ENCODE measurements at places on chromosomes 4 and X. TPM values are rescaled to one million over a fixed set of nuclear protein-coding genes. Genes with fewer than 3 reads are reported as not detected.

TMEM31 gene
- total RNA-seq = not detected

ABLIM2 gene
- 0.20 TPM for total RNA-seq

EPHA5 gene
- total RNA-seq = not detected

IL2RG gene
- total RNA-seq = not detected

DGKK gene
- total RNA-seq = 43.2 TPM

PAGE4 gene
- total RNA-seq = 1.1 TPM

MAP3K15 gene
- total RNA-seq = 3.4 TPM

TREX2 gene
- 0.18 TPM for total RNA-seq

DNA sequence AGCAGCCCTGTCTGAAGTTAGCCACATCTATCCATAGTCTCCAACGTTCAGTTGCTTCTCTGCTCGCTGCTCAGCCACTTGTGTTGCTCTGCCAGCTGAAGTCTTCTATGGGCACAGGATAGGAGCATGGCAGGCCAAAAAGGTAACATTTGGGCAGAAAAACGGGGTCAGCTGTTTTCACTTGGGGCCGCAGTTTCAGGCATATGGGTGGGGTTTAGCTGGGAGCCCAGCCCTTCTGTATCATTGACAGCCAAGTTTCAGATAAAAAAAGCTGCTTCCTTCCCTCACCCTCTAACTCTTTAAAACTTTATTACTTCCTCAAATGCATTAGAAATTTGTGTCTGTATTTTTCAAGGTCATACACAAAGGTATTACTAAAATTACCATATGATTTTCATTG is 18.4 kb upstream of the MANBA start:
- no peak for DNase-seq
- no peaks in the 10 kb centered on the region for H3K27me3 ChIP-seq
- H3K4me3 ChIP-seq = peak overlapping the region; percentile 53
- H3K27ac ChIP-seq = peak overlapping the region; percentile 35
- peaks cover 49% of the 10 kb centered on the region for H3K4me1 ChIP-seq

DNA sequence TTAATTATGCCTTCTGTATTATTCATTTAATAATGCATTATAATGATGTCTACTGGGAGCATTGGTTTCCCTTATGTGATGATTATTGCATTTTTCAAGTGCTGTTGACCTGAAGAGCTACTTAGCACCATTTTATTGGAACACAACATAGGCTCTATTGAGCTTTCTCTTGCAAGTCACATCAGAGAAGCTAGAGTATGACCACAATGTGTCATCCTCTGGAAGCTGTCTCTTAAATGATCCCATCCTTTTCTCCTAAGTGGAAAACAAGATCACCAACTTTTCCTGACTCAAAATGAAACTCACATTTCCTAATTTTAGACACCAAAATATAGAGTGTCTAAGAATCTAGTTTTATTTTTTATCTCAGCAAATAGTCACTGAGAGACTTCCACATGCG is 1451.9 kb downstream of the PCDH7 start:
- no peak overlapping the region for H3K4me3 ChIP-seq
- no peak for DNase-seq
- H3K27ac ChIP-seq = no peak overlapping the region
- no peaks in the 10 kb centered on the region for H3K4me1 ChIP-seq
- H3K36me3 ChIP-seq = no peaks in the 10 kb centered on the region

- no peak overlapping the region for H3K27ac ChIP-seq
- H3K36me3 ChIP-seq = no peaks in the 10 kb centered on the region
- no peak overlapping the region for H3K4me3 ChIP-seq
These were observed 74.0 kb upstream of the AFF2 start for GRCh38 chrX:148426467-148426866.

GRCh38 chr4:42381666-42382065 is 15.6 kb upstream of the SHISA3 start:
- H3K27ac ChIP-seq = no peak overlapping the region
- no peaks in the 10 kb centered on the region for H3K4me1 ChIP-seq
- H3K4me3 ChIP-seq = no peak overlapping the region
- H3K27me3 ChIP-seq = no peaks in the 10 kb centered on the region
- H3K36me3 ChIP-seq = no peaks in the 10 kb centered on the region

GRCh38 chr4:150140774-150141400 is 62.6 kb downstream of the DCLK2 start:
- H3K27me3 ChIP-seq = no peaks in the 10 kb centered on the region
- no peak overlapping the region for H3K4me3 ChIP-seq
- no peaks in the 10 kb centered on the region for H3K4me1 ChIP-seq

DNA sequence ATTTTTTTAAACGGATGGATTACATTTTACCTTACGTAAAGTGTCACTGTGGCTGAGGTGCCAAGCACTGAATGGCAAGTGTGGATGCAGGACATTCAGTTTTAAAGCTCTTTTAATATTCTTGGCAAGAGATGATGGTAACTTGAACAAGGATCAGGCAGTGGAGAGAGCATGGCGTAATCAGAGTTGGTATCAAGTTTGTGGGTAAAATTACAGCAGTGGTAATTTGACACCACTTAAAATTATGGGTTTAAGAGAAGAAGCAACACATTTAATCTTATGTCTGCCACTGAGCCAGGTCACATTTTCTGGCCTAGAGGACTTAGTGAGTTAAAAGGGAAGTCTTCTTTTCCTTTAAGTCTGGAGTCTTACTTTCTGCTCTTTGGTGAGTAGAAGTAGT is 100.5 kb downstream of the NAA11 start:
- DNase-seq = no peak
- H3K36me3 ChIP-seq = no peaks in the 10 kb centered on the region
- no peak overlapping the region for H3K4me3 ChIP-seq
- H3K27ac ChIP-seq = no peak overlapping the region

- H3K27ac ChIP-seq = no peak within 1 kb of the TSS
- H3K27me3 ChIP-seq = no peaks in the 10 kb centered on the region
- no peak within 1 kb of the TSS for H3K4me3 ChIP-seq
- DNase-seq = peak; percentile 0
- H3K4me1 ChIP-seq = no peaks in the 10 kb centered on the region
These were observed at the start of gene FGF13 for GRCh38 chrX:138711399-138712347. TSS of gene FGF13 (minus strand) at chrX:138711717. CDS start at chrX:138711003, 714 bp downstream.

- H3K4me1 ChIP-seq = peaks cover 62% of the 10 kb centered on the region
- no peaks in the 10 kb centered on the region for H3K27me3 ChIP-seq
- H3K4me3 ChIP-seq = no peak overlapping the region
- DNase-seq = no peak
- no peaks in the 10 kb centered on the region for H3K36me3 ChIP-seq
These were observed 7.7 kb downstream of the NAT8L start for GRCh38 chr4:2066571-2067445.

DNA sequence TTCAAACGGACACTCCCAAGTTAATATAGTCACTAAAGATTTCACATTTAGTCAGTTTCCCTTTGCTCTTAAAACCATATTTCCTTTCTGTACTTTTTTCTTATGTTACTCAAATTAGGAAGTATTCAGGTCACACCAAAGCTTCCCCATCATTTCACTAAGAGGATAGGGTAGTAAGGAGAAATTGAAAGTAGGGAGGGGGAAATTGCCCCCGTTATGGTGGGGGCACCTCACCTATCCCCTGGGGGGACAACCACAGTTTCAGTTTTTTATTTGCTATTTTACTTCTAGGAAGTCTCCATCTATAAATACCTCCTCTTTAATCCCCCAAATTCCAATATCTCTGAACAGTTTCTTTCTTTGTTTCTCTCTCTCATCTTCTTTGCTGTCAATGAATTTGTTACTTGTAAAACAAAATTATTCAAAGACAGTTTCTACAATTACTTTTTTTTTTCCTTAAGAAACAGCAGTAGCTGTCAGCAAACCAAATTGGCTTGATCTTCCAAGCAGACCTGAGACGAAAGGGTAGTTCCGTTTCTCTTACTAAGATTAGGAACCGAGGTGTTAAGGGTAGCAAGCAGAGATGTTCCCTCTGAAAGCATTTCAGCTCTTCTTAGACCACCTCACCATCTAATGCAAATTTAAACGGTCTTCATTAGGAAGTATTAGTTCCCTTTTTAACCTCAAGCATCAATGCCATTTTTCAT is 160.2 kb upstream of the KLF3 start:
- no peaks in the 10 kb centered on the region for H3K36me3 ChIP-seq
- H3K4me1 ChIP-seq = no peaks in the 10 kb centered on the region
- no peak for DNase-seq
- no peak overlapping the region for H3K4me3 ChIP-seq

- H3K4me3 ChIP-seq = no peak overlapping the region
- peaks cover 19% of the 10 kb centered on the region for H3K4me1 ChIP-seq
- peak; percentile 28 for DNase-seq
- H3K27ac ChIP-seq = no peak overlapping the region
These were observed 325.0 kb downstream of the RAB28 start for GRCh38 chr4:13159041-13159620.

DNA sequence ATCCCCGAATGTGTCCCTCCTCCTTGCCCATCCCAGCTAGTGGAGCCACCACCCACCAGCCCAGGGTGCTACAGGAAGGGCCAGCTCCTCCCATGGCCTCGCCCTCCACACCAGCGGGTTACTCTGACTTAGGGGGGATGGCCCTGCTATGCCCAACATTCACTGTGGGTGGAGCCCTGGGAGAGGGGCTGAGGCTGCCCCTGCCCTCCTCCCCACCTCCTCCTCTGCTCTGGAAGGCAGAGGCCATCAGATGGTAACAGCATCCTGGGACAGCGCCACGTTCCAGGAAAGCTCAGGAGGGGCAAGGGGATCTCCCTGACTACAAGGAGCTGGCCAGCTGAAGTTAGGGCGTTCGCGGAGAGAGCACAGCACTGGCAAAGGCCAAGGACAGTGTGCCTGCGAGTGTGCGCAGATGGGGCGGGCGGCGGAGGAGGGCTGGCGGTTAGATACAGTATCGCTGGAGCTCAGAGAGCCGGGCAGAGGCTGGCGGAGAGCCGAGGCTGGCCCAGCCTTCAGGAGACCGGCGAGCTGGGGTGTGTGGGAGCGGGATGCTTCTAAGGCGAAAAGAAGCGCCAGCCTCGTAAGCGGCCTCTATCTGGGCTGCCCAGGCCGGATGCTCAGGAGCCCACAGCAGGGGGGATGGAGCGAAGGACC is 1.5 kb downstream of the JAKMIP1 start:
- no peaks in the 10 kb centered on the region for H3K36me3 ChIP-seq
- H3K27ac ChIP-seq = no peak overlapping the region
- no peak overlapping the region for H3K4me3 ChIP-seq
- no peak for DNase-seq
- 0 out of 2 replicates have a peak, but pooled peaks cover 7% of the 10 kb centered on the region for H3K4me1 ChIP-seq

- no peak overlapping the region for H3K4me3 ChIP-seq
- no peaks in the 10 kb centered on the region for H3K27me3 ChIP-seq
- no peaks in the 10 kb centered on the region for H3K36me3 ChIP-seq
- no peak for DNase-seq
- H3K4me1 ChIP-seq = no peaks in the 10 kb centered on the region
These were observed 137.7 kb upstream of the ADAMTS3 start for GRCh38 chr4:72706684-72707083.

DNA sequence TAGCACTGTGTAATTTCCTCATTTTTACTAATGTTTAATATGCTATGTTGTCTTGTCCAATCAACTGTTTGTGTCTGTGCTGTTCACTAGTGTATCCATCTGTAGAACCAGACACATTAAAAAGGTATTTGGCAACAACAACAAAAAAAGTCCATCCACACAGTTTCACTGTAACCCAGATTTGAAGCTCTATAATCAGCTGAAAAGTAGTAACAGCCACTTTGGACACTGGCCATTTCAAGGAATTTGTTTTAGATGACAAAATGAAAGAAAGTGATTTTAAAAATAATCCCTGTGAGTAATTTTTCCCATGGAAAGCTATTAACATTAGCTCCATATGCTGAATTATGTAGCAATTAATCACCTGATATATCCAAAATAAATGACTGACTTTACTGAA is 2.2 kb upstream of the FBXL5 start:
- H3K27ac ChIP-seq = peak overlapping the region; percentile 10
- DNase-seq = no peak
- no peaks in the 10 kb centered on the region for H3K36me3 ChIP-seq
- H3K4me1 ChIP-seq = peaks cover 30% of the 10 kb centered on the region
- H3K4me3 ChIP-seq = no peak overlapping the region

DNA sequence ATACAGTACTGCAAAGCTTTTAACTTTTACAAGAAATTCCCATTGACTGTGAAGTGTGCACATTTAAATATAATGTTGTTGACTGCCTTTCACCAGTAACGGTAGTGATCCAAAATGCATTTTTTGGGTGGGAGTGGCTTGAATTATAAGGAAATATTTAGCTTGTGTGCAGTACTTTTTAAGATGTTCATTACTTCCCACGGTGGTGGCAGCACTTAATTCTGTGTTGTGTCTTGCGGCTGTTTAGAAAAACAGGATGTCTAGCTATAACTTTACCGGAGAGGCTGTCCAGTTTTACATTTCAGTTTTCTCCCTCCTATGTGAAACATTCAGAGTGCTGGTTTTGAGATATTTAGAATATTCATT is 1.7 kb downstream of the TMEM131L start:
- no peak for DNase-seq
- no peak overlapping the region for H3K4me3 ChIP-seq
- H3K27me3 ChIP-seq = no peaks in the 10 kb centered on the region
- peaks cover 26% of the 10 kb centered on the region for H3K4me1 ChIP-seq
- no peak overlapping the region for H3K27ac ChIP-seq

DNA sequence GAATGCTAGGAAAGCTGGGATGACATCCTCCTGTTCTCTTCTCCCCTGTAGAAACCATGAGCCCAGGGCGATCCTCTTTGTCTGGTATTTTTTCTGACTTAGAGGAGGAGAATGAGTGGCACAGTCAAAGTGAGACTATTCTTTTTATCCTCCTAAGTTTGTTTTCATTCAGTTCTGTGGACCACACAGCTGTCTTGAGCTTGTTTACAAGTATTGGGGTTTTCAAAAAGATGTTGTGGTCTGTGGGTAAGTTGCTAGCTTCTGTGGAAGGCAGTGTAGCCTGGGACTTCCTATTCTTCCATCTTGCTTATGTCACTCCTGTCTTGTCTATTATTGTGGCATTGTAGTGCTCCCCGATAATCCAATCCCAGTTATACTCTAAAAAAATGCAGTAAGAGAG is 223.0 kb downstream of the PAPSS1 start:
- H3K27ac ChIP-seq = no peak overlapping the region
- no peaks in the 10 kb centered on the region for H3K36me3 ChIP-seq
- H3K4me3 ChIP-seq = no peak overlapping the region
- DNase-seq = no peak

GRCh38 chr4:8095956-8096689 is 62.5 kb downstream of the ABLIM2 start:
- no peak overlapping the region for H3K4me3 ChIP-seq
- no peaks in the 10 kb centered on the region for H3K36me3 ChIP-seq
- no peak for DNase-seq
- no peaks in the 10 kb centered on the region for H3K4me1 ChIP-seq

DNA sequence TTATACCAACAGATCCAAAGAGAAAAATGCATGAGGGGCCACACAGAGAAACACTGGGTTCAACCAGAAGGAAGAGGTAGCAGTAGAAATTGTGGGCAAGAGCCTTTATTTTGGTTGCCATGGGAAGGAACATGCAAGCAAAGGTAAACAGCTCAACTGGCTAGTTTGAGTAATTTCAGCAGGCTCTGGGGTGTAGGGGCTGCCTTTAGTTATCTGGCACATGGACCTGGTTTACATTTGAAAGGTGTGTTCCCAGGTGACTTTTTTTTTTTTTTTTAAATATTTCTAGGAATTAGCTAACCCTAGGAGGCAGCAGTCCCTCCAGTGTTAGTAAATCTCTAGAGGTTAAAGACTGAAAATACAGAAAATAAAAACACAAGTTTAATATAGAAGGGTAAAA is 481.9 kb downstream of the ACTRT1 start:
- H3K4me1 ChIP-seq = no peaks in the 10 kb centered on the region
- no peak overlapping the region for H3K4me3 ChIP-seq
- no peaks in the 10 kb centered on the region for H3K27me3 ChIP-seq
- no peak for DNase-seq

- no peaks in the 10 kb centered on the region for H3K36me3 ChIP-seq
- DNase-seq = no peak
- H3K27ac ChIP-seq = no peak overlapping the region
- H3K4me1 ChIP-seq = no peaks in the 10 kb centered on the region
- no peaks in the 10 kb centered on the region for H3K27me3 ChIP-seq
These were observed 136.8 kb downstream of the ADAM29 start for GRCh38 chr4:175054980-175055379.
